Thyroid gland (tissue), 4 donors: ENCODE measurements at places on chromosomes 1 and 21. TPM values are rescaled to one million over a fixed set of nuclear protein-coding genes. Genes with fewer than 3 reads are reported as not detected.

The FCRL2 gene
- not detected for total RNA-seq

GRCh38 chr21:25369524-25370300 is 237.6 kb downstream of the MRPL39 start:
- no peaks in the 10 kb centered on the region for H3K27me3 ChIP-seq
- H3K4me1 ChIP-seq: no peaks in the 10 kb centered on the region
- no peak overlapping the region for H3K27ac ChIP-seq

The HDAC1 gene
- total RNA-seq: 78.2 TPM

GRCh38 chr1:44505210-44505993 is 100.3 kb downstream of the RNF220 start:
- H3K36me3 ChIP-seq: no peaks in the 10 kb centered on the region
- H3K4me1 ChIP-seq: peaks cover 11% of the 10 kb centered on the region
- H3K4me3 ChIP-seq: no peak overlapping the region
- H3K27me3 ChIP-seq: no peaks in the 10 kb centered on the region
- DNase-seq: no peak

GRCh38 chr1:213871179-213871578 is 116.6 kb upstream of the PROX1 start:
- no peak overlapping the region for H3K4me3 ChIP-seq
- H3K27me3 ChIP-seq: no peaks in the 10 kb centered on the region
- H3K4me1 ChIP-seq: no peaks in the 10 kb centered on the region
- DNase-seq: no peak
- H3K27ac ChIP-seq: no peak overlapping the region

- peaks cover 88% of the 10 kb centered on the region for H3K36me3 ChIP-seq
- no peak overlapping the region for H3K27ac ChIP-seq
- H3K4me1 ChIP-seq: no peaks in the 10 kb centered on the region
- DNase-seq: no peak
These were observed 11.8 kb upstream of the SRM start for GRCh38 chr1:11071463-11072215.

The CACNA1S gene
- not detected for total RNA-seq

DNA sequence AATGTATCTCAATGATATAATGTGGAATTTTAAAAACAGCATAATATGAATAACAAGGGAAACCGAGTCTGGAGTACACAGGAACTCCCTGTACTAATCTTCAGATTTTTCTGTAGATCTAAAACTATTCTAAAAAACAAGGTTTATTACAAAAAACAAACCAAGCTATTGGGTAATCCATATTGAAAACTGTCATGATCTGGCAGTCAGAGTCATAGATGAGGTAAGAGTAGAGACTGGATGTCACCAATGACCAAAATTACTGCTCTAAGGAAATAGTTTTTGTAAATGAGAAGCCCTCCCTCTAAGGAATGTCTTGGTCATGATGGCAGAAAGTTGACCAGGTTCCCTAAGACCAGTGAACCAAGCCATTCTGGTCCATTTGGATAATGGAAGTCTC is 2.4 kb upstream of the SPOCD1 start:
- no peak overlapping the region for H3K4me3 ChIP-seq
- no peaks in the 10 kb centered on the region for H3K27me3 ChIP-seq
- H3K36me3 ChIP-seq: no peaks in the 10 kb centered on the region
- H3K27ac ChIP-seq: no peak overlapping the region

DNA sequence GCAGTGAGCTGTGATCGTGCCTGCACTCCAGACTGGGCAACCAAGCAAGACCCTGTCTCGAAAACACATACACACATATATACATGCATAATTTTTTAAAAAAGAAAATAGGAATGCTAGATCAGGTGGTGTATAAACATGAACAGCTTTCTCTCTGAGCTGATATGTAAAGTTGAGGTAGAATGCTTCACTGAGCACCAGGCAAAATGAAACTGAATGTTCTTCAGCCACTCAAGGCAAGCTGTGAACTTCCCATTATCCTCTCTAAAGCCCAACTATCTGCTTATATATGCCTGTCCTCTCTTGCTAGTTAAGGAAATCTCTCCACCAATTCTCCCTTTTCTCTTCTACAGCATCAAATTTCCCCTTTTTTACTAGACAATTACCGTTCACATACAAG is 93.0 kb downstream of the NUF2 start:
- no peaks in the 10 kb centered on the region for H3K36me3 ChIP-seq
- H3K4me3 ChIP-seq: no peak overlapping the region
- no peak overlapping the region for H3K27ac ChIP-seq
- H3K4me1 ChIP-seq: no peaks in the 10 kb centered on the region

The BRWD1 gene
- total RNA-seq: 125 TPM

DNA sequence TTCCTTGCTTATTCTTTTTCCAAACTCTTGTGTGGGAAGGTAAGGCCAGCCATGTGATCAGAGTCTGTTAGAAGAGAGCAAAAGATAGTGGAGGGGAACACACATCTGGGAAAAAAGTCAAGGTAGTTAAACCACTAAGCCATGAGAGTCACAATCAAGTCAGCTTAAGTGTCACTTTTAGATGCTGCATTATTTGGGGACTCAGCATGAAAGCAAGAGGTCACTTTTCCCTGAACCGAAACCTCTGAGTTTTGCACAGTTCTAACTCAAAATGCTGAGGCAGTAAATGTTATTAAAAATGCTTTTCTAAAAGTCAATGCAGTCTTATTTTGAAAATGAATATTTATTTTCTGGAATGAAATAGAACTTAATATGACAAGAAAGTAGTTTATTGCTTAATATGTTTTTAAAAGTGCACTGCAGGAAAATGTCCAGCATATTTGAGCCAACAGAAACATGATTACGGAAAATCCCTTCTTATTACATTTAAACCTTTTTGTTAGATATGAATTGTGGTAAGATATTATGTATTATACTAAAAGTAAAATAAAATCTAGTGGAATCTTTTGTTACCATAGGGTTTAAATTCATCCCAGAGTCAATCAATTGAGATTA is 69.3 kb downstream of the RBM11 start:
- no peak overlapping the region for H3K4me3 ChIP-seq
- no peaks in the 10 kb centered on the region for H3K27me3 ChIP-seq
- no peaks in the 10 kb centered on the region for H3K36me3 ChIP-seq
- DNase-seq: no peak
- no peaks in the 10 kb centered on the region for H3K4me1 ChIP-seq

DNA sequence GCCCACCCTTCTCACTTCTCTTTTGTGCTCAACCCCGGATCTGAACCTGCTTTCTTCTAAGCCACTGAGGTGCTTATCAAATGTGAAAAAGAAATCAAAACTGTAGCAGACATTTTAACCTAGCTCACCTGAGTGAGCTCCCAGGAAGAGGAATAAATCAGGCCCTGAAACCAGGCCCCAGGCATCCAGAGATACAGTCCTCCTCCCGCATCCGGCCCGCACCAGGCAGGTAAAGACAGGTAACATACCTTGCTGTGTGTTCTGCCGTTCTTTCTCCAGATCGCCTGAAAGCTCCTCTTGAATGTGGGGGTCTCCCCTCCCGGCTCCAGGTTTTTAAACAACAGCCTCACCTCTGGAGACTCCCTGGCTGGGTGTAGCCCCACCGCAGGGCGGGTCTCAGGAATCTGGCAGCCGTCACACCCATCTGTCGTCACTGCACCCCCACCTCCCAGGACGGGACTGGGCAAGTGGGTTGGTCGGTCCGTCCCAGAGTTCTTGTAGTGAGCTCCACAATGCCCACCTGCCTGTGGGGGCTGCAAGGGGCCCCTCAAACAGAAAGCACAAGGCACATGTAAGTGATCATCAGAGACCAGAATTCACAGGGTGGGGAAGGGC is at the start of gene LAMB3:
TSS of gene LAMB3 (minus strand) at position 305 of the 615 bp plus-strand sequence. CDS start 1,481 bp downstream, outside the sequence.
- peak within 1 kb of the TSS; percentile 78 for H3K27ac ChIP-seq
- no peaks in the 10 kb centered on the region for H3K27me3 ChIP-seq
- peaks cover 15% of the 10 kb centered on the region for H3K4me1 ChIP-seq
- DNase-seq: no peak

The CADM3 gene
- total RNA-seq: 3.3 TPM

DNA sequence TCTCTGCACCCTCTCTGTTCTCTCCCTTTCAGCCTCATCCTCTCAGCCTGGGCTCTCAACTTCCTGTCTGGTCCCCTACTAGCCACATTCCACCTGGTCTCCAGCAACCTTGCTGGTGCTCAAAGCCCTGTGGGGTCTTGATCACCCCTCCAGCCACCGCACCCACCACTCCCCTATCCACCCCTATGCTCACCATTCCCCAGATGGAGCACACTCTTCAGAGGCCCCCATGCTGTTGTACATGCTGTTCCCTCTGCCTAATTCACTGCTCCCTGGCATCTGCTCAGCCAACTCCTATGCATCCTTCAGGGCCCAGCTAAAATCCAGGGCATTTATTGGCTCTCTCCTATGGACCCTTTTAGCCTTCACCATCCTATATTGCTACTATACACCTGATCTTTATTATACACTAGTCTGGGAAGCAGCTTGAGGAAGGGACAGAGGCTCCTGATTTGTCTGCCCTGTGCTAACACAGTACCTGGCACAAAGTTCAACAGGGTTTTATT is 81.0 kb downstream of the GLIS1 start:
- no peak overlapping the region for H3K27ac ChIP-seq
- H3K4me3 ChIP-seq: no peak overlapping the region
- H3K4me1 ChIP-seq: no peaks in the 10 kb centered on the region
- no peaks in the 10 kb centered on the region for H3K36me3 ChIP-seq

GRCh38 chr1:153122831-153123421 is 9.6 kb upstream of the SPRR2F start:
- H3K4me3 ChIP-seq: no peak overlapping the region
- DNase-seq: no peak
- no peaks in the 10 kb centered on the region for H3K36me3 ChIP-seq
- no peaks in the 10 kb centered on the region for H3K27me3 ChIP-seq
- no peak overlapping the region for H3K27ac ChIP-seq
- no peaks in the 10 kb centered on the region for H3K4me1 ChIP-seq

- H3K4me1 ChIP-seq: no peaks in the 10 kb centered on the region
- no peak overlapping the region for H3K4me3 ChIP-seq
- DNase-seq: peak; percentile 7
These were observed 15.1 kb upstream of the TUT4 start for GRCh38 chr1:52567943-52568342.

The TSEN15 gene
- 45.8 TPM for total RNA-seq

- peak overlapping the region; percentile 98 for H3K27ac ChIP-seq
- DNase-seq: peak; percentile 35
- H3K4me1 ChIP-seq: peaks cover 23% of the 10 kb centered on the region
- no peaks in the 10 kb centered on the region for H3K27me3 ChIP-seq
- no peaks in the 10 kb centered on the region for H3K36me3 ChIP-seq
These were observed 754 bp downstream of the PRRC2C start for GRCh38 chr1:171486048-171486519.

The CRABP2 gene
- 3.0 TPM for total RNA-seq

The S100A7A gene
- total RNA-seq: not detected

DNA sequence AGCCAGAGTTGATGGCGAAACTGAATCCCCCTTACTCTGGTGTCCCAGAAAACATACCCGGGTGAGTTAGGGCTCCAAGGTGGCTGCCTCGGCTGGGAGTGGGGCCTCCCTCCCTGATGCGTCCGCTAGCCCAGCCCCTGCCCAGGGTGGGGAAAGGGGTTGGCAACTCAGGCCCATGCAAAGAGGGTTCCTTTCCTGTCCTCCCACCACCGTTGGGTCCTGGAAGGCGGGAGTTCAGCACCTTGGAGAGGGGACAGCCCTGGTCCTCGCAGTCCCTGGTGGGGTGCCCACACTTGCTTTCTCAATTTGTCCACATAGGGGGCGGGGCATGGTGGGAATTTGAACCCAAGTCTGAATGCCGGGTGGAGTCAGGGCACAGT is 6.1 kb downstream of the SRM start:
- peaks cover 2% of the 10 kb centered on the region for H3K4me1 ChIP-seq
- peaks cover 23% of the 10 kb centered on the region for H3K36me3 ChIP-seq
- H3K27ac ChIP-seq: no peak overlapping the region

The FALEC gene
- not detected for total RNA-seq

The OR2W3 gene
- 25.8 TPM for total RNA-seq

DNA sequence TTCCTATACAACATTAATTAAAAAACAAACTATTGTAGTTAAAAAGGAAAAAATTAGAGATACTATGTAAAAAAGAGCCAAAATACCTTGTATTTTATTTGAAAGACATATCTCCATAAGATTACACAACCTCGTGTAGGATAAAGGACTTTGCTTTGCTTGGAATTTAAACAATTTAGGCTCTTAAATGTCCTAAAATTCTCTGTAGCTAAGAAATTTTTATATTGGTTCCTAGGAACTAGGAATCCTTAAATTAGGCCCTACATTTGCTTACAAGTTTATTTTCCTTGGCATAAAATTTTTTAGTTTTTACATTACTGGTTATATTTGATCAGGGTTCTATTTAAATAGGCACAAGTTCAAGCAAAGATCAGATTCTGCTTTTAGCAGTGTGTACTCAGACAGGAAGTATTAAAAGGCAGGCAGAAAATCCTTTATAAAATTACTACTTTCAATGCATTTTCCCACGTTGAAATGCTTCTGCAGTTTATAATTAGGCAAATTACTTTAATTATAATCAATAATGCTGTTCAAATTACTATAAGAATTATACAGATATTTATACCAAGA is 3.4 kb upstream of the ANGPTL3 start:
- H3K27me3 ChIP-seq: no peaks in the 10 kb centered on the region
- no peaks in the 10 kb centered on the region for H3K4me1 ChIP-seq
- DNase-seq: no peak
- no peak overlapping the region for H3K27ac ChIP-seq

DNA sequence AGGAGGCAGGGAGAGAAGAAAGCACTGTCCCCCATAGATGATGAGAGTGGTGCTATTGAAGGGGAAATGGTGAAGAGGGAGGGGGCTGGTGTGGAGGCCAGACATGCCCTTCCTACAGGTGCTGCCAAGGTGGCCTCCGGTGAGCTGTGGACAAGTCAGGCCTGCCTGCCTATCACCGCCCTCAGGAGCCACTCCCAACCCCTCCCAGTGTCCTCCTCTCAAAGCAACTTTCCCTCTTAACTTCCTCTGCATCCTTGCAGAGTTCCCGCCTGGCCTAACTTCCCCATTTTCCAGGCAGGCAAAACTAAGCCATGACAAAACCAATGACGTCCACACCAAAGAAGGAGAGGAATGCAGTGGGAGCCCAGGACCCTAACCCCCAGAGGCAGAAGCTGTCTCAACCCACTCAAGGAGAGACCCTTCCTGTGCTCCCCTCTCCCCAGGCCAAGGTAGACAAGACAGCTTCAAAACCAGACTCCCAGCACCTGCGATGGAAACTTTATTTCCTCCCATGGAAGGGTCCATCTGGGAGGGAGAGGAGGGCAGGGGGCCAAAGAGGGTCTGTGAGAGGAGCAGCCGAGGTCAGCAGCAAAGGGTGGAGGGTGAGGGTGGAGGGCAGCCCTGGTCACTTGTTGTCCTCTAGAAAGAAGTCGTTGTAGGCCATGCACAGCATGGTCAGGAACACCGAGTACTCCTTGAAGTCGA is 1.0 kb upstream of the S100A6 start:
- peak; percentile 78 for DNase-seq
- peaks cover 45% of the 10 kb centered on the region for H3K4me1 ChIP-seq
- no peak overlapping the region for H3K4me3 ChIP-seq
- no peaks in the 10 kb centered on the region for H3K27me3 ChIP-seq

GRCh38 chr1:214050513-214051401 is 63.0 kb downstream of the PROX1 start:
- H3K27ac ChIP-seq: no peak overlapping the region
- H3K4me3 ChIP-seq: no peak overlapping the region
- no peak for DNase-seq
- no peaks in the 10 kb centered on the region for H3K36me3 ChIP-seq
- H3K27me3 ChIP-seq: no peaks in the 10 kb centered on the region
